ENCODE measurements at places on chromosomes 2 and 18.

- no peak for DNase-seq
These were observed 11.1 kb downstream of the COLEC11 start for GRCh38 chr2:3606028-3606369.

- DNase-seq, result no peak
These were observed 7.7 kb downstream of the MGAT5 start for GRCh38 chr2:134261398-134262131.

DNA sequence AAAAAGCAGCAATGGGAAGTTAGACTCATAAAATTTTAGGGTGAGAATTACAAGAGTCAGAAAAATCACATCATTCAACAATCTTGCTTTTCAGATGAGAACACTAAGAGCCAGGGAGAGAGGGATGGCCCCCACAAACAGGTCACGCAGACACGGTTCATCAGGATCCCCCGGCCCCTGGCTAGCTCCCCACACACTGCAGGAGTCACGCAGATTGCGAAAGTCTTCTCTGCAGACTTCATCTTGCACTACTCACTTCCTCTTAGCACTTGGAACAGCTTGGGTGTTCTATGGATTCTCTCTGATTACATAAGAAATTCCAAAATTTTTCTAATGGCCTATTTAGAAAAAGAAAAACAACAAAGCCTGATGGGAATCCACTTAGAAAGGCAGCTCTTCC is 21.6 kb upstream of the SULT1C2 start:
- no peak for DNase-seq

DNA sequence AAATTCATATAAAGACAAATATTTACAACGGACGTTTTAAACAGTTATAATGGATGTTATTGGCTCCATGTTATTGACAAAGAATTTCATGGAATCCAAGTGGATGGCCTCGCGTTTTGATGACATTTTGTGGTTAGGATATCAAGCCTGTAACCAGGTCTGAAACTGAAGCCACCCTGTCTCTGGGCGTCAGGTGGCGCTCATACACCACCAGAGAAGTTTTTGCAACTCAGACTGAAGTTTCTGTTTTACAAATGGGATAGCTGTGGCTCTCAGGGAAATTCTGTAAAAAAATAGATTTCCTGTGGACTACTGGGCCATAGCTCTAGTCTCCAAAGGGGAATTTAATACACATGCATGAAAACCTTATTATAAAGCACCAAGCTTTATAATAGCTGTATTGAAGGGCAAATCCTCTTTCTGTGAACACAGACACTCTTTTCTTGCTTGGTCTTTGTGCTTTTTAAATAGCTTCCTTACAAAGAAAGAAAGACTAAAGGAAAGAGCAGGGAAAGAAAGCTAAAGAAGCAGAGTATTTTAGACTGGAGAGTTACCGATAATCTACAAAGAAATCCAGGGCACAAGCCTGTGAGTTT is 86.7 kb downstream of the C18orf54 start:
- no peak for DNase-seq

- DNase-seq, result no peak
These were observed 11.1 kb upstream of the MAPRE3 start for GRCh38 chr2:26959331-26959730.

- DNase-seq, result no peak
These were observed 446.6 kb downstream of the IRS1 start for GRCh38 chr2:226352941-226353560.

- DNase-seq, result no peak
These were observed 66.5 kb downstream of the SLC40A1 start for GRCh38 chr2:189514104-189514503.

DNA sequence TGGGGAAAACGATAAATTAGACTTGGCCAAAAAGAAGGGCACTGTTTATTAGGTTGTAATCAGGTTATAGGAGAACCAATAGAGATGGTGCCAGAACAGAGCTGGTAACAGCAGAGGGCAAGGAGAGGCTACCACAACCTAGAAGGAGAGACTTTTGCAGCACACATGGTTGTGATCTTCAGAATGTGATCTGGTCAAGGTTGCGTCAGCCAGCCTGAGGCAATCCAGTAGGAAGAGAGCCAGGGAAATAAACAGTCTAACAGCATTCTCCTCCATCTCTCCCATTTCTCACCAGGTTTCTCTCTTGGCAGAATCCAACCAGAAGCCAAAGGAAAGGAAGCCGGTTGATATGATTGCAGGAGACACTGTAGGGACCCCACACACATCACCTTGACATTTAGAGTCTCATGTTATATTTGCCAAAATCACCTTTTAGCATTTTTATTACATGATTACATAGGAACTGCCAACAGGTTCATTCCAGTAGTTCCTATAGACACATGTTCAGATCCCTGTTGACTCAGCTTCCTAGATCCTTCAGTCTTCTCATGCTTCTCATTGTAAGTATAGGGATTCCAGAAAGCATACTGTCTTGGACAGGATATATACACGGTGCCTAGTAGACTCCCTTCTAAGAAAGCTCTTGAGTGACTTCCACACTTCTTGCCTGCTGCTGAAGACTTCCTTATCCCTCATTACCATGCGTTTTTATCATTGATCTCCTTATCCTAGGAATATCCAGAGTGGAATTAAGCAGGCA is 17.6 kb upstream of the SPATS2L start:
- DNase-seq, result no peak

DNA sequence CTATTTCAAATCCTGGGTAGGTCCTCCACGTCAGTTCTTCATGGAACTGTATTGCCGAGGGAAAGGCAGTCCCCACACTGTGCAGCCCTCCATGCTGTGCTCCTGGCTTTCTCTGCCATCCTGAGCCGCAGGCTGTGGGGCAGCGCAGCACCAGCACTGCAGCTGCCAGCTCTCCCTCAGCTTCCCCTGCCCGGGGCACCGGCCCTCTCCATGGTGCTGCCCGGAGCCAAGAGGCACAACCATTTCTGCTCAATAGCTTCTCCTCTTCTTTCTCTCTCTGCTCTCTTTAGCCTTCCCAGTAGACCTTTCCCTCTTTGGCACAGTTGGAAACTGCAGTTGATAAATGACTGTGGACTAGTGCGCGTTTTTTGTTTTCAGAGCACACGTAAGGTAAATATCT is 12.1 kb downstream of the ANKRD23 start:
- DNase-seq, result no peak

- DNase-seq, result no peak
These were observed 36.3 kb downstream of the PREPL start for GRCh38 chr2:44324971-44325426.

DNA sequence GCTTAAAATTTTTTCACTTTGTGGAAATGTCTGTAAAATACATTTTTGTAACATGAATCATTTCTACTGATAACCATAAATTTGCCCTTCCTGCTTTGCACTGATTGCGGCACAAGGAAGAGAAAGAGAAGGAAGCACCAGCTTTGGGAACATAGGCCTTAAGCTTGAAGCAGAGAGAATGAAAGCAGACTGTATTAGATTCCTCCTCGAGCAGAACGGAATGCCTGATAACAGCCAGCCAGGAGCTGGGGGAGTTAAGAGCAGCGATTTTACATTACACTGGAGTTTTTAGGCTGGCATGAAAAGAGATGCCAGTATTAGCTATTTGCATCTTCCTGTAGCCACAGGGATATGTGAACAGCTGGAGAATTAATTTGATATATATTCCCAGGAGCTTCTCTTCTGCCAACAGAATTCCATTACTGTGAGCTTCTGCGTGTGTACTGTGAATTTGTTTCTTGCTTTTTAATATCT is 33.5 kb downstream of the CRIM1 start:
- DNase-seq, result no peak

DNA sequence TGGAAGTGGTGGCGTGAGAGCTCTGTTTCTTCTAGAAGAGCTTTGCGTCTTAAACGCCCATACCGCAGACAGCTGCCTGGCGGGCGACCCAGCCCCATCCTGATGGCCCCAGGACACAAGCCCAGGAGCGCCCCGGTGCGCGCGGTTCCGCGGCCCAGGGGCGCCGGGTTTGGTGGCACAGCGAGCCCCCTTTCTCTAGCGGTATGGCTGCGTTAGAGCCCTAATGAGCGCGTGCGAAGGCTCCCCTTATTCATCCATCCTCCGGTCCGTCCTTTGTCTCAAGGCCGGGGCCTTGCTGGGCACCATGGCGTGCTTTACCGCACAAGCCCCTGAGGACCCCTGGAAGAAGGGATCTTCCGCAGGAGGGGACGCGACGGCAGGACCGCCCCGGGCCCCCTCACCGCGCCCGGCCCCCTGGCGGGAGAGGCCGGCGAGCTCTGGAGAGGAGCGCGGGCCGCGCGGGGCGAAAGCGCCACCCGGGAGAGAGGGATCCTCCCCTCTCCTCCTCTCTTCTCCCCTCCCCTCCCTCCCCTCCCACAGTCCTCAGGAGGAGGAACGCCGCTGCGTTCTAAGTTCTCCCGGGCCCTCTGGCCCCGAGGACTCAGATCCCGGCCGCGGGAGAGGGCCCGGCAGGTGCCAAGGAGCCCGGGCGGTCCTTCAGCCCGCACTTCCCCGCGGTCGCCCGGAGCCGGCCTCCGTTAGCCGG is 626 bp upstream of the SLC1A4 start:
- peak; percentile 31 for DNase-seq

DNA sequence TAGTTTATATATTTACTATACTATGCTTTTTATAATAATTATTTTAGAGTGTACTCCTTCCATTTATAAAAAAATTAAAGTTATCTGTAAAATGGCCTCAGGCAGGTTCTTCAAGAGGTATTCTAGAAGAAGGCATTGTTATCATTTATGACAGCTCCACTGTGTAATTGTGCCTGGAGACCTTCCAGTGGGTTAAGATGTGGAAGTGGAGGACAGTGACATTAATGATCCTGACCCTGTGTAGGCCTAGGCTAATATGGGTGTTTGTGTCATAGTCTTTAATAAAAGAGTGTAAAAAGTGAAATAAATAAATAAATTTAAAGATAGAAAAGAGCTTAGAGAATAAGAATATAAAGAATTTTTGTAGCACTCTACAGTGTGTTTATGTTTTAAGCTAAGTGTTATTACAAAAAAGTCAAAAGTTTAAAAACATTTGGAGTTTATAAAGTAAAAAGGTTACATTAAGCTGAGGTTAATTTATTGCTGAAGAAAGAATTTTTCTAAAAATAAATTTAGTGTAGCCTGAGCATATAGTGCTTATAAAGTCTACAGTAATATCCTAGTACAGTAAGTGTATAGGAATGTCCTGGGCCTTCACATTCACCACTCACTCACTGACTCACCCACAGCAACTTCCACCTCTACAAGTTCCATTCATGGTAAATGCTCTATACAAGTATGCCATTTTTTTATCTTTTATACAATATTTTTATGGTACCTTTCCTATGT is 190.0 kb upstream of the SESTD1 start:
- no peak for DNase-seq

GRCh38 chr2:157922336-157922735 is 46.2 kb upstream of the ACVR1 start:
- no peak for DNase-seq

GRCh38 chr18:3901811-3902210 is 451.8 kb downstream of the TGIF1 start:
- no peak for DNase-seq

DNA sequence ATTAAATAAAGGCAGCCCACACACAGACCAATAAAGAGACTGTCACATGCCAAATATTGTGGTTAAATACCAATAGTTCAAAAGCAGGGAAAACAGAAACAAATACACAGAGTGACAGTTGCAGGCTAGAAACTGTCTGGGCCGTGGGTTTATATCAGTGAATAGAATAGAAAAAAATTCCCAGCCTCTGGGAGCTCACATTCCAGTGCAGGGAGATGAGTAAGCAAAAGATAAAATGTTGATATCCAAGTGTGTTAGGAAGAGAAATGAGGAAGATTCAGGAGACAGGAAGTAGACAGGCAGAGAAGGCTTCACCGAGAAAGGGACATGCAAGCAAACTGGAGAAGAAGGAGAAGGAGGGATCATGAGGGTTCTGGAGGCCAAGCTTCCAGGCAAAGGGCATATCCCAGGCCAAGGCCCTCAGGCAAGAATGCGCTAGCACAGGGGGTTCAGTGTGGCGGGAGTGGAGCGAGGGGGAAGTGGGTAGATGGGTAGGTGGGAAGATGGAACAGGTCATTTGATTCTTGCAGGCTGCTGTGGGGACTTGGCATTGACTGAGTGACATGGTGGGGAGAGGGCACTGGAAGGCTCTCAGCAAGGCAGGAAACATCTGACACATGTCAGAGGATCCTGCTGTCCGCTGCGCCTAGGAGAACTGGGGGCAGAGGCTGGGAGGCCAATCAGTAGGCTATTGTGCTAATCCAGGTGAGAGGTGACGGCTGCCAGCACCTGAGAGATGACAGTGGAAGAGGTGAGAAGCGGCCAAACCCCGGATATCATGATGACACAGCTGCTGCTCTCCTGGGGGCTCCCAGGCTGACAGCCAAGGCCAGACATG is 89.2 kb downstream of the ZBTB7C start:
- DNase-seq, result no peak

GRCh38 chr2:158457826-158458616 is 1.3 kb downstream of the PKP4 start:
- DNase-seq, result peak; percentile 54

- DNase-seq, result no peak
These were observed 558 bp upstream of the NEMP2 start for GRCh38 chr2:190535121-190535439.

- no peak for DNase-seq
These were observed 4.4 kb downstream of the IL1B start for GRCh38 chr2:112831946-112832840.

DNA sequence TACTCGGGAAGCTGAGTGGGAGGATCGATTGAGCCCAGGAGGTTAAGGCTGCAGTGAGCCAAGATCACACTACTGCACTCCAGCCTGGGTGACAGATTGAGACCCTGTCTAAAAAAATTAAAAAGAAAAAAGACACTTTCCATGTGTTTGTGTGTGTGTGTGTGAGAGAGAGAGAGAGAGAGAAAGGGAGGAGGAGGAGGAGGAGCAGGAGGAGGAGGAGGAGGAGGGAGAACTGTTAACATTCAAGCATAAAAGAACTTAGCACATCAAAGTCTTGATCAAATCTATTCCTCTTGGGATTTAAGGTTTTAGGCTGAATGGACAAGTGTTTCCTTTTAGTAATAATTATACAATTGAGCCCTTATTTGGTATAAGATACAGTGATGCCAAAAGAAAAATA is 75.5 kb downstream of the SPOPL start:
- no peak for DNase-seq

- no peak for DNase-seq
These were observed 16.8 kb downstream of the ASXL3 start for GRCh38 chr18:33594799-33595198.

GRCh38 chr18:22200611-22201225 is 31.3 kb downstream of the GATA6 start:
- no peak for DNase-seq

GRCh38 chr2:70182689-70183088 is 8.1 kb downstream of the C2orf42 start:
- DNase-seq, result no peak

- DNase-seq, result no peak
These were observed 112.5 kb downstream of the SLC4A3 start for GRCh38 chr2:219739866-219740440.

GRCh38 chr2:166612214-166612613 is 118.2 kb upstream of the SCN7A start:
- DNase-seq, result no peak

Data from stimulated activated CD4-positive, alpha-beta T cell treated with anti-CD3 and anti-CD28 coated beads, Interleukin-4, amount 100 ng/mL, for 4 hours (primary cell).